GM06990 (cell line): ENCODE measurements at places on chromosomes 16 and 17.

DNA sequence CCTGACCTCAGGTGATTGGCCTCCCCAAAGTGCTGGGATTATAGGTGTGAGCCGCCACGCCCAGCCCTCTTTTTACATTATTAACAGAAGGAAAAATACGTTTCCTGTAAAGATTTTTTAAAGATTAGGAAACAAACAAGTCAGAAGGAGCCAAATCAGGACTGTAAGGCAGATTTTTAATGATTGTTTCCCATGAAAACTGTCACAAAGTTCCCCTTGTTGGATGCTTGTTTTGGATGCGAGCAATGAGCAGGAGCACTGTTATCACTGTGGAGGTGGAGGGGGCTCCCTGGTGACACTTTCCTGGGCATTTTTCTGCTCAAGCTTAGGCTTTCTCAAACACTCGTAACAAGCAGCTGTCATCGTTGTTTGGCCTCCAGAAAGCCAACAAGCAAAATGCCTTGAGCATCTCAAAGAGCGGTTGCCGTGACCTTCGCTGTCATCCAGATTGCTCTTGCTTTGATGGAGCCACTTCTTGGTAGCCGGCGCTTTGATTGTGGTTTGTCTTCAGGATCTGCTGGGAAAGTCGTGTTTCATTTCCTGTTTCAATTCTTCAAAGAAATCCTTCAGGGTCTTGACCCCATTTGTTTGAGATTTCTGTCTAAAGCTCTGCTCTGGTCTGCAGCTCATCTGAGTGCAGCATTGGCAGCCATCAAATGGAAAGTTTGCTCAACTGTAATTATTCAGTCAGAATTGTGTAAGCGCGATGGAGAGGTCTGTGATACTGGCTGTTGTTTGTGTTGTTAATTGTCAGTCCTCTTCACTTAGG lies 128.7 kb downstream of the RPTOR start:
- DNase-seq = no peak

GRCh38 chr17:52025236-52025635 lies 133.3 kb downstream of the CA10 start:
- no peak for DNase-seq

- no peak for DNase-seq
Measured at GRCh38 chr16:25916037-25916436, 224.3 kb downstream of the HS3ST4 start.

- no peak for DNase-seq
Measured at GRCh38 chr17:70552230-70552981, 383.1 kb downstream of the KCNJ2 start.

DNA sequence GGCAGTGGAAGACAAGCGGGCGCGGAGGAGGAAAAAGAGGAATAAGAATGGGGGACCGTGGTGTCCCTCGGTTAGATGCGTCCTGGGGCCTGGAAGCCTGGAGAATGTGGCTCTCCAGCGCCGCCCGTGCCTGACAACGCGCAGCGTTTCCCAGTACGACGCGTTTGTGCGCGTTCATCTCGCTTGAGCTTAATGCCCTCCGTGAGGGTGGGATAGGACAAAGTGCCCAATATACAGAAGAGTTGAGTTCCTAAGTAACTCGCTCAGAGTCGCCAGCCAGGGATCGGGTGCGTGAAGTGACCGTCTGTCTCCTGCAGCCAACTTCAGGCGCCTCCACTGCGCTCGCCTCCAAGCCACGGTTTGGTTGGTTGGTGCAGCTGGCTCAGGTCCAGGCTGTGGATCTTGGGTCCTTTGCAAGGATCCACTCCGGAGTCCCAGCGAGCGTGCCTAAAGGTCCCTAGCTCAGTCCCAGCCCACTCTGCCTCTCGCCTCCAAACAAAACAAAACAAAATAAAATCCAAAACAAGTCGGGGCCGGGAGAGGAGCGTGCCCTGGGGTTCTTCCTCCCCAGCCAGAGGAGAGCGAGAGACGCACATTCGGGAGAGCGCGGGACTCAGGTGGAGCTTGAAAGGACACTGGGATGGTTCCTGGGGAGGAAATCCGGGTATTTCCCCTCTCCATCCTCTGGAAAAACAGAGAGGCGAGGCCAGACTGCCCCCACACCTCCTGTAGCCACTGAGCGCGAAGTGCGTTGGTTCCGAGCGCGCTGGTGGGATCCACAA lies 974 bp downstream of the GALR2 start:
- no peak for DNase-seq

- DNase-seq = no peak
Measured at GRCh38 chr17:79799174-79799537, 2.3 kb upstream of the CBX8 start.

- no peak for DNase-seq
Measured at GRCh38 chr17:29585080-29585751, 4.2 kb downstream of the GIT1 start.

DNA sequence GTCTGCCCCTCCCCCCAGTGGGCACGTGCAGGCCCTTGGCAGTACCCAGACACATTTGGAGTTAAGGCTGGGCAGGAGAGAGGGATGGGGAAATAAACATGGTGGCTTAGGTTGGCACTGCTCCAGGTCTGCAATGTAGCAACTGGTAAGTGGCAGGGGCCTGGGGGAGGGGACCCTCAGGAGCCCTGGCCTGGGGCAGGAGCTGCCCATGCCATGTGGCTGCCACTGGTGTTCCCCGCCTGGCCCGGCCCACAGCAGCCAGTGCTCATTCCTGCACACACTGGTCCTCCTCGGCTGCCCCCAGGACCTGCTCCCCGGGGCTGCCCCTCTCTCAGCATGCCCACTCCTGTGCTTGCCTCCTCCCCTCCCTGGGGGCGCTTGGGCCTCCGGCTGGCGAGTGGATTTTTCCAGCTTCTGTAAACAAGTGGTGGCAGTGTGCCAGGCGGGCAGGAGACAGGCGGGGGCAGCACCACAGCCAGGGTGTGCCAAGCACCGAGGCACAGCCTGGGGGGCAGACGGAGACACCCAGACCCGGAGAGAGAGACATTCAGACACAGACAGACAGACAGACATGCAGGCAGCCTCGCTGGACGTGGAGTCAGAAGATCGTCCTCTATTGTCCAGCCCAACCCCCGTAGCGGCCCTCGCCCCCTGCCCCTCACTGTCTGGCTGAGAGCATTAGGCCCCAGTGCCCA lies 9.4 kb downstream of the THRA start:
- no peak for DNase-seq

GRCh38 chr17:77128896-77129567 lies 11.7 kb upstream of the SEC14L1 start:
- no peak for DNase-seq

GRCh38 chr17:6455321-6455705 lies 11.1 kb downstream of the PIMREG start:
- peak; percentile 59 for DNase-seq

- DNase-seq = no peak
Measured at GRCh38 chr17:34683390-34683789, 104.0 kb downstream of the TMEM132E start.

GRCh38 chr16:58582971-58583765 lies 46.5 kb downstream of the CNOT1 start:
- no peak for DNase-seq

DNA sequence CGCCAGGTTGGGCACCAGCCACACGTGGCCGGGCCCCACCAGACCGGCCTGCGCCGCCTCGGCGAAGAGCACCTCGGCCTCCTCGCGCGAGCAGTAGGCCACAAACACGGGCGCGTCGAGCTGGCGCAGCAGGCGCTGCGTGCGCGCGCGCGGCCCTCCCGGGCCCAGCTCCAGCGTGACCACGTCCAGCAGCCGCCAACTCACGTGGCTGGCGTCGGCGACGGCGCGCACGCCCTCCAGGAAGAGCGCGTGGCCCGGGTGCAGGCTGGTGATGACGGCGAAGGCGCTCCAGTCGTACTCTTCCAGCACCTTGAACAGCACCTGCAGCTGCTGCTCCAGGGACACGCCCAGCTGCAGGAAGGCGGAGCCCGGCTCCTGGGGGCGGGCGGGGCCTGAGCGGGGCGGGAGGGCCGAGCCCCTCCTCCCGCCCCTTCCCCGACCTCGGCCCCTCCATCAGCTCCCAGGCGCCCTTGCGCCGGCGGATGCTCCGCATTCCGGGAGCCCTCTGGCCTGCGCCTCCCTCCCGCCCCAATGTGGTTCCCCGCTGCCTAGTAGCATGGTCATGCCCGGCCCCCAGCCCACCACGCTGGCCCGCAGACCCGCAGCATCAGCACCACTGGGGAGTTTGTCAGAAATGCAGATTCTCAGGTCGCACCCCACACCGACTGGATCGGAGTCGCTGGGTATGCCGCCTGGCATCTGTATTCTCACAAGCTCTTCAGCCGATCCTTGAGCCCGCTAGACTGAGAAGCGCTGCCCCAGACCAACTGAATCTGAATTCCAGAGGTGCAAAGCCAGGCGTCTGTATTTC lies 7.2 kb downstream of the GRIN2C start:
- DNase-seq = peak; percentile 69

DNA sequence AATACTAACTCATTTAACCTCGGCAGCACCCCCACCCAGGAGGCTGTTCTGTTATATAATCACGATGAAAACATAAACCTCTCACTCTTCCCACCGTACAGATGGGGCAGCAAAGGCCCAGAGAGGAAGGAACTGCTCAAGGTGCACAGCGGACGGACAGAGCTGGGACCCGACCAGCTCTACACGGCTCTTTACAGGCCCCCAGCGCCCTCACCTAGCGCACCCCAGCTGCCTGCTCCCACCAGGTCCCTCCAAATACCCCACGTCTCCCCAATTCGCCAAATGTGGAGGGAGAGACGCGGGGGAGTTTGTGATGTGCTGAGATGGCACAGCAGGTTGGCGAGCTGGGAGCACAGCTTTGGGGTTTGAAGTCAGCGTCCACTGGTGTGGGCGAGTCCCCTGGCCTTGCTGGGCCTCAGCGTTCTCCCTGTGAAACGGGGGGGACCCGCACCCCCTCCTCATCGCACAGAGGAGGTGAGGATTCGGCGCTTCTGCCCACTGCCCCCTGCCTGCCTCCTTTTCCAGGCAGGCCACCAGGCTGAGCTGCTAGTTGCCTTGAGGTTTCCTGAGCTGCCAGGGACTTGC lies 54.1 kb downstream of the CBFA2T3 start:
- DNase-seq = no peak

DNA sequence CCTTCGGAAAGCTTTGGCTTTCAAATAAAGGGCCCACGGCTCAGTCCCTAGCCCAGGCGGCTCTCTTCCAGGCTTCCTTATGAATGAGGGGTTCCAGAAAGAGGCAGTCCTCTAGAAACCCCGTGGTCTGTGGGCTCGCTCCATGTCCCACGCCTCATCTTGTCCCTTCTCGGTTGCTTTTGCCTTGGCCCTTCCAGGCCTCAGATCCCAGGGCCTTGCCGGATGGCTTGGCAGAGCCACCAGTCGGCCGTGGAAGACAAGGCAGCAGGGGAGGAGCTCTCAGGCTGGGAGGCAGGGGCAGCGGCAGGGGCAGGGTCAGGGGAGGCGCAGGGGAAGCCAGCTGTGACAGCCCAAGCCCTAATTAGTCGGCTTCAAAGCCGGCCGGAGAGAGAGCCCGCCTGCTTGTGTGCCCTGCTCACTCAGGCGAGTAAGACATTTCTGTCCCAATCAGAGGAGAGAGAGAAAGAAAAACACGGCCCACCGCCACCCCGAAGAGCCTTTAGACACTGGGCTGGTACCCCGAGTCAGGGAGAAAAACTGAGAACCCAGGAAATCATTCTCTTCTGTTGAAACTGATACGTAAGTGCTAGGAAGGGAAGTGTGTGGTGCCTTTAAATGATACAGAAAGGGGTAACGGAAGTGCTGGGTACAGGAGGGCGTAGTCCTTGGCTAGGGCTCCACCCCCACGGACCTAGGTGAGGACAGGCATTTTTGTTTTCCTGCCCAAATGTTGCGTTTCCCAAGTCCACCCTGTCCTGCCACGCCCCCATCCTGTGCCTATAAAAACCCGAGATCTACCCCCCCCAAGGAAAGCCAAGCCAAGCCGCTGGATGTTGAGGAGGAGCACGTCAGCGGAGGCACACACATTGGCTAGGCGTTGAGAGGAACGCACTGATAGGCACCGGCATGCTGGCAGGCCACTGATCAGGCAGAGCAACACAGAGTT lies 27.8 kb upstream of the MEIOC start:
- DNase-seq = peak; percentile 86

DNA sequence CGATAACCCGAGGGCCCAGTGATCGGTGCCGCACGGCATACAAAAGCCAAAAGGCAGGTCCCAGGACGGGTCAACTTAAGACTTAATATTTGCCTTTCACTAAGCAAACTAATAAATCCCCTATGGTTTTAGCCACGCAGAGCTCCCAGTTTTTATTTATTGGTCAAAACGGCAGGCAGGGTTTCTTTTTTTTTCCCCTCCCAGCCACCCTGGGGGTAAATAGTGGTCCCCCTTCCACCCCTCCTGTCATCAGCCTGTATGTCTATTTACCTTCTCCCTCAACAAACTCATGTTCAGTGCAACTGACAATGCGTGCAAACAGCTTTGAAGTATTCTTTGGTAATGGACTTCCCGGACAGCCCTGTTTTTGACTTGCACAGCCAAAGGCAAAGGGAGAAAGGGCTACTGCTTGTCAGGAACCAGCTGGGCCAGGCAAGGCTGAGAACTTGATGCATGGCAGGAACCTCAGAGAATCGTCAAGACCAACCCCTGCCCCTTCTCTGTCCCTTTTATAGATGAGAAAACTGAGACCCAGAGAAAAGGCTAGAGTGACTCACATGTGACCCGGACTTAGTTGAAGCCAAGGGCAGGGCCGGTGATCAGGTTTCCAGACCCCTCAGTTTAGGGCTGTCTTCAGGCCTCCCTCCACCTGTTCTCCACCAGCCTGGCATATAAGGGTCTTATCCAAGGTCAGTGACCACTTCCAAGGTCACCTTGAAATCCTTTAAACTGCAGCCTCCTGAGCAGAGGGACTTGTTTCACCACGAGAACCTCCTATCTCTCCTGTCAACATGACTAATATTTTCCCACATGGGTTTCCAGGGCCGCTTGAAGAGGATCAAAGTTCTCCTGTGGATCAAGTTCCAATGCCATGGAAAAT lies 279.0 kb downstream of the SOX9 start:
- DNase-seq = no peak

DNA sequence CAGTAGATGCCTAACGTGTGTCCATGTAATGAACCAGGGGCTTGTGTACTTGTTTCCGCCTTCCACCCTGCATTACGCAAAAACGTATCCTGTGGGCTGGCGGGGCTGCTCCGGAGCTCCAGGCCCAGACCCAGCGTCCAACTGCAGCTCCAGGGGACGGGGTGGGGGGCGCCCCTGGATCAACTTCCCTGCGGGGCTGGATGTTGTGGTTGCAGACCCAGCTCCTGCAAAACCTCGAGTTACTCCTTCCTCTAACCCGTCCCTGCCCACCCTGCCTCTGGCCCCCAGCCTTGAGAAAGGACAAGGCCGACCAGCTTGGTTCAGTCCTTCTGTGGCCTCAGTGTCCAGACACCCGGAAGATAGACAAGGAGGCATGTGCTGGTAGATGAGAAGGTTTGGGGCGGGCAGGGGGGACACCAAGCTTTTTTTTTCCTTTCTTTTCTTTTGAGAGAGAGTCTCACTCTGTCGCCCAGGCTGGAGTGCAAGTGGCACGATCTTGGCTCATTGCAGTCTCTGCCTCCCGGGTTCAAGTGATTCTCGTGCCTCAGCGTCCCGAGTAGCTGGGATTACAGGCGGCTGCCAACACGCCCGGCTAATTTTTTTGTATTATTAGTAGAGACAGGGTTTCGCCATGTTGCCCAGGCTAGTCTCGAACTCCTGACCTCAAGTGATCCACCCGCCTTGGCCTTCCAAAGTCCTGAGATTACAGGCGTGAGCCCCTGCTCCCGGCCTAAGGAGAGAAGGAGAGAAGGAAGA lies 731 bp upstream of the EXOC7 start:
- DNase-seq = no peak

GRCh38 chr17:74192950-74193781 lies 10.3 kb upstream of the RPL38 start:
- no peak for DNase-seq
